ENCODE measurements at places on chromosomes 2 and 18. TPM values are rescaled to one million over a fixed set of nuclear protein-coding genes. Genes with fewer than 3 reads are reported as not detected.

ACTR3 gene
- 140 TPM for polyA plus RNA-seq

- H3K4me3 ChIP-seq, result no peak overlapping the region
- peak; percentile 57 for DNase-seq
- no peak overlapping the region for H3K27ac ChIP-seq
- H3K36me3 ChIP-seq, result no peaks in the 10 kb centered on the region
- no peaks in the 10 kb centered on the region for H3K4me1 ChIP-seq
Measured at GRCh38 chr18:13375302-13376255, 157.0 kb downstream of the LDLRAD4 start.

DNA sequence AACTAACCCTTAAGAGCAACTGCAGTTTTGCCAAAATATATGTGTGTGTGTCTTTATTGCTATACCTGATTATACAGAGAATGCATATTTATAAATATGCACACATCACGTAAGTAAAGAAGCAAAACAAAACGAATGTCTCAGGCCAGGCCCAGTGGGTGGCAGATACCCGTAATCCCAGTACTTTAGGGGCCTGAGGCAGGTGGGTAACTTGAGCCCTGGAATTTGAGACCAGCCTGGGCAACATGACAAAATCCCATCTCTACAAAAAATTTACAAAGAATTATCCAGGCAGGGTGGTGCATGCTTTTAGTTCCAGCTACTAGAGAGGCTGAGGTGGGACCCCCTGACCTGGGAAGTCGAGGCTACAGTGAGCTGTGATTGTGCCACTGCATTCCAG lies 745.3 kb downstream of the SATB2 start:
- H3K27me3 ChIP-seq, result no peaks in the 10 kb centered on the region
- H3K4me3 ChIP-seq, result no peak overlapping the region
- no peaks in the 10 kb centered on the region for H3K4me1 ChIP-seq

DNA sequence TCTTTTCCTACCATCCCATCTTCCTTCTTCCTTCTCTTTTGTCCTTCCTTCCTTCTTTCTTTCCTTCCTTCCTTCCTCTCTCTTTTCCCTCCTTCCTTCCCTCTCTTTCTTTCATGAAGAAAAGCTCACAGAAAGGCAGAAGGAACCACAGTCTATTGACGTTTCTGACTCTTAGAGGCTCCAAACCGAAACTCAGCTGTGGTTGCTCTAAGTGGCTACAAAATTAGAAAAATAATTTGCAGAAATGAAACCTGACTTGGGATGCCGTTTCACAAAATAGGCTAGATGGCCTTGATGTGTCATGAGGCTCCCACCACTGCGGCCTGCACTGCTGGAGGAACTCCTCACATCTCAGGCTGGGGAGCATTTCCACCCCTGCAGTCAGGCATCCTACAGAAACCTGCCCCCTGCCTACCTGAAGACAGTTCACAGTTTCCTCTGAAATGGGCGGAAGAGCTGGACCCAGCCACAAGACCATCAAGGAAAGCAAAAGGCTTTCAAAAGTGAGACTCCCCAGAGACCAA lies 165.6 kb downstream of the SMAD7 start:
- no peak for DNase-seq
- no peak overlapping the region for H3K27ac ChIP-seq
- H3K4me1 ChIP-seq, result peaks cover 50% of the 10 kb centered on the region
- no peaks in the 10 kb centered on the region for H3K36me3 ChIP-seq
- no peaks in the 10 kb centered on the region for H3K27me3 ChIP-seq

Data from hepatocyte (in vitro differentiated cells).